ENCODE measurements at places on chromosomes 12 and 14. TPM values are rescaled to one million over a fixed set of nuclear protein-coding genes. Genes with fewer than 3 reads are reported as not detected.

DNA sequence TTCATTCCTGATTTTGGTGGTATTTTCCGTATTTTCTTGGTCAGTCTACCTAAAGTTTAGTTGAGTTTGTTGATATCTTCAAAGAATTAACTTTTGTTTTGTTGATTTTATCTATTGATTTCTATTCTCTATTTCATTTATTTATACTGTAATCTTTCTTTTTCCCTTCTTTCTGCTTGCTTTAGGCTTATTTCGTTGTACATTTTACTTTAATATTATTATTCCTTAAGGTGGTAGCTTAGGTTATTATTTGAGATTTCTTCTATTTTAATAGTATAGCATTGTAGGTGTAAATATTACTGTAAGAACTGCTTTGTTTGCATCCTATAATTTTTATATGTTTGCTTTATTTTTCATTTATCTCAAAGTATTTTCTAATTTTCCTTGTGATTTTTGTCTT, 21.4 kb upstream of the KLRF1 start:
- DNase-seq = no peak

- no peak for DNase-seq
These were observed 54.3 kb downstream of the CCDC85C start for GRCh38 chr14:99549684-99550083.

DNA sequence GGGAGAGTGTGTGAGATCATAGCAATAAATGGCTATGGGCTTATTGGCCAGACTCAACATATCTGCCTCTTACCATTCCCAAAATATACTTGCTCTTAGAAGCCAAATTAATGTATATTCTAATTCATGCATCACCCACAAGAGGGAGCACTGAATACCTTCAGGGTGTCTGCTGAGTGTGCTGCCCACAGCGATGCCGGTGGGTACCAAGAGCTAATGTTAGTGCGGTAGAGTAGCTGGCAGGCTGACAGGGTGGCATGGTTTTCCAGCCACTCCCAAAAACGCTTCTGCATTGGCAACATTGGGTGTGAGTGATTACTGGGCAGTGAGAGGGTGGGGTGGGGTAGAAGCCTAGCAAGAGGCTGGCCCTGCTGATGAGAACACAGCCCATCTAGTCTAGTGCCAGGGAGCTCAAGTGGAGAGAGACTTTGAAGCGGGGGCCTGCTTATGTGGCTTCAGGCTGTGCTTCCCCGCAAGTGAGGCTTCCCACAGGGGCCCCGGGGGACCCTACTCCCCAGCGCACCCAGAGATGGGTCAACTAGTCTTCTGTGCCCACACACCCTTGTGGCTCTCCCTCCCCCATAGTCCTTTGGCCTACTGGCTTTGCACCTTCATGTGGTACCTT, 9.2 kb upstream of the PLEKHD1 start:
- no peak for DNase-seq

- DNase-seq = no peak
These were observed 8.3 kb downstream of the ANKRD33 start for GRCh38 chr12:51896236-51896635.

DNA sequence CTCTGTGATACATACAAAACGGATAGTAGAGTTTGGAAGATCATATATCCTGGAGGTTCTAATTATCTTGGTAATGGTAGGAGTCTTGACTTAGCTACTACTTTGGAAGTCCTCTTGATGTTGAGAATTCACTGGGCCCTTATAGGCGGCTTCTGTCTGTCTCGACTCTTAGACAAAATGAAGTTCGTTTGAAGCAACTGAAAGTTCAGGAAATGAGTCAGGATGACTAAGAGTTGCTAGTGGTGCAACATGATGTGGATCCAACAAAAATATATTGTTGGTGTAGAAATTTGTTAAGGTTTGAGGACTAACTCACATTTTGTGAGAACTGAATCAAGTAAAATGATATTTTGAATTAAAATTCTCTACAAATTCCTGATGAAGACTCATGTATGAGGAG, 272.7 kb downstream of the AEBP2 start:
- no peak for DNase-seq

DNA sequence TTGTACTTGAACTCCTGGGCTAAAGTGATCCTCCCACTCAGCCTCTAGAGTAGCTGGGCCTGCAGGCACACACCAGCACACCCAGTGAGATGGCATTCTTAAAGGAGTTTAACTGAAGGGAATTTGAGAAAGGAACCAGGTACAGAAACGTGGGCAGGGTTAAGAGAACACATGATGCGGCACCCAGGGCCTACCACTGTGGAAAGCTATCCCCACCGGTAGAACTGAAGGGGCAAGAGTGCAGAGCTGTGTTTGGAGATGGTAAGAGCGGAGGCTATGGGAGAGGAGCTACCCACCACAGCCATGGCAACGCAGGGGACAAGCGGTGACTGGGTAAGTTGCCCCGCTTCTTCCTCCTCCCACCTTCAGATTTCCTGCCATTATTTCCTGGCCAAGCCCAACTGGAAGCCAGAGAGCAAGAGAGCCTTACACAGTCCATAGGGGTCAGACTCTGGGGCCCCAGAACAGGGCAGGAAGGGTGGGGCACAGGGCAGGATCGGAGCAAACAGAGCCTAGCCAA, 46.5 kb downstream of the SOCS2 start:
- no peak for DNase-seq

DNA sequence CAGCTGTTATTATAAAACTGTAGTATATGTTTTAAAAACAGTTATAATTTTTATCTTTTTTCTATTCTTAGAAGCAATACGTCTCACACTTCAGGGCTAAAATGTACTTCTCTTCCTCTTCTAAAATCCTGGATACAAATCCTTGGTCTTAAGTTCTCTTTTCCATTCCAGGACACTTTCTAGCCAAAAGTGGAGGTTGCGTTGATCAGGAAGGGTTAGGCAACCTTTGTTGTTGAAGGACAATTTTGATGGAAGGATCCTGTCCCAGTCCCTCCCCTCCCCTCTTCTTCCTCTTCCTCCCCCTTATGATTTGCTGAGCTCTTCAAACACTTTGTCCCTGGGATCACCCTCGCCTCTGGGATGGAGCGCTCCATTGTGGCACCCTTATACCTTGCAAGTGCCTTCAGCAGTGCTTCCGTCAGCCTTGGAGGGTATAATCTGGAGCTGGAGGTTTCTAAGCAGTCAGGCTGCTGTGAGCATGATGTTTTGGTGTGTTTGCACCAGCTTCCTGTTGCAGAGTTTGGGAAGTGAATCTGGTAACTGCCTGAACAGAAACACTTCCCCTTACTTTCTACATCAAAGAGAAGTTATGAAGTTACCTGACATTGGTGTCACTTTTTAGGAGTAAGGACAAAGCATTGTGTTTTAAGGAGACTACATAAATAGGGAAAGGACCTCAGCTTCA, 87.4 kb upstream of the SLC38A2 start:
- no peak for DNase-seq

The KLRC2 gene
- not detected for polyA plus RNA-seq

- no peak for DNase-seq
These were observed 496.0 kb downstream of the SLC6A15 start for GRCh38 chr12:84416626-84417025.

DNA sequence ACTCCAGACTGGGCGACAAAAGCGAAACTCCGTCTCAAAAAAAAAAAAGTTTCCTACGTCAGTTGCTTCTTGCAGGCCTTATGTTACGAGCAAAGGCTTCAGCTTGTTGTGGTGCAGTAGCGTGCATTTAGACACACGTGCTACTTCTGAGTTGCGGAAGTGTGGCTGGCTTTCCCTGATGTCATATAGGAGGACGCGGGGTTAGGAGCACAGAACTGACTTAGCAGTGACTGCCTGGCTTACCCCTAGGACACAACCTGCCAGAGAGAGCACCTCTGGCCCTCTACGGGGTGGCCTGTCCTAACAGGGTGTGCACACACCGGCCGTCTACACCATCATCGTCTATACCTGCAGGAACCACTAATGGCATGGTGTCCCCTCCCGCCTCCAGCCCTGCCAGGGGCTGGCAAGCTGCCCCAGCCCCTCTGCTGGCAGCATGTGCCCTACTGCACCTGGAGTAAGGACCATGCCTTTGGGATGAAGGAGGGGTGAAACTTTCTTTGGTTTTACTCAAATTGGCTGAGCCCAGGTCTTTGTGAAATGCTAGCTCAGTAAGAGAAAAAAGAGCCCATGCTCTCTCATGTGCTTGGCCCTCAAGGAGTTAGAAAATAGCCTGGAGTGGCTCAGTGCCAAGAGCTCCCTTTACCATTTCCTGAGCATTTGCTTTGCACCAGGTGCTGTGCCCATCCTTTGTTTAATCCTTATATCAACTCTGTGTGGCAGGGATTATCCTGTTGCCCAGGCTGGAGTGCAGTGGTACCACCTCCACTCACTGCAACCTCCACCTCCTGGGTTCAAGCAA, 1.7 kb upstream of the GPR68 start:
- DNase-seq = no peak

The GALNT6 gene
- 5.3 TPM for polyA plus RNA-seq

GRCh38 chr12:7015555-7016370, 2.5 kb downstream of the LPCAT3 start:
- DNase-seq = no peak

The NGDN gene
- polyA plus RNA-seq = 76.7 TPM

The TRPV4 gene
- polyA plus RNA-seq = 11.2 TPM

GRCh38 chr12:55729819-55730818, 1.3 kb upstream of the CD63 start:
- DNase-seq = no peak

GRCh38 chr12:29743801-29744200, 39.9 kb downstream of the TMTC1 start:
- no peak for DNase-seq

DNA sequence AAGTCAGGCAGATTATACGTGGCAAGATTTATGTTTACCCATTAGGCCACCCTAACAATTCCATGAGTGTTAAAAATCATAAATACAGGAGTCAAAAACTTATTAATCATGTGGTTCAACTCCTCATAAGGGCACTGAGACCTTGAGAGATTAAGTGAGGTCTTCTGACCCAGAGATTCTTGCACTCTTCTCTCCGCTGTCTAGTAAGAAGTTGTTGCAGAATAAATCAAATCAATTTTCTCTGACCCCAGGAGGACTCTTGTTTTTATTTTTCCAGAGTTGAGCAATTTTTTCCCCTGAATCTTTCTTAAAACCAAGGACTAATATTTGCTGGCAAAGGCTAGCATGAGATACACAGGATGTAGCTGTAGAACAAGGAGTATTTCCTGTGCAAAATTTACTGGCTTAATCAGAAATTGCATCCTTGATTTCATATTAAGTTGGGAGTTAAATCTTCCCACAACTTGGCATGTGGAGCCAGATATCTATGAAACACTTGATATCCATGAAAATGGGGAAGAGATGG, 90.9 kb upstream of the PTHLH start:
- no peak for DNase-seq

All from right renal cortex interstitium (tissue), 3 donors.